ENCODE measurements at places on chromosomes 6 and 20. TPM values are rescaled to one million over a fixed set of nuclear protein-coding genes. Genes with fewer than 3 reads are reported as not detected.

Gene SLC22A7
- not detected for total RNA-seq

- DNase-seq = no peak
Observed at GRCh38 chr6:149859368-149859767, 4.8 kb downstream of the LRP11 start.

- DNase-seq = no peak
Observed at GRCh38 chr20:13865791-13866351, 81.0 kb downstream of the NDUFAF5 start.

- no peak for DNase-seq
Observed at GRCh38 chr20:24831232-24831631, 117.8 kb upstream of the CST7 start.

DNA sequence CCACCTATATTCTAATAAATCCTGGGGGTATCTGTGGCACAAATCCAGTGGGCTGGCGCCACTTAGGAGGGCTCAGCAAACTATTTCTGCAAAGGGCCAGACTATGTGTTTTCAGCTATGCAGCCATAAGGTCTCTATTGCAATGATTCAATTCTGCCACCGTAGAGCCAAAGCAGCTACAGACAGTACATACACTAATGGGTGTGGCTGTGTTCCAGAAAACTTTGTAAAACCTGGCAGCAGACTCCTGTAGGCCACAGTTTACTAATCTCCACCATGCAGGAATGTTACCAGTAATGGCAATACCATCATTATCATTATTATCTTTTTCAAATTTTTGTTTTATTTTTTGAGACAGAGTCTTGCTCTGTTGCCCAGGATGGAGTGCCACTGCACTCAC, 65.7 kb downstream of the SULF2 start:
- no peak for DNase-seq

GRCh38 chr20:35329435-35330139, 37.4 kb upstream of the FAM83C start:
- no peak for DNase-seq

- no peak for DNase-seq
Observed at GRCh38 chr6:67683960-67684359, 951.1 kb upstream of the ADGRB3 start.

- no peak for DNase-seq
Observed at GRCh38 chr20:43191946-43192863, 2.5 kb upstream of the PTPRT start.

DNA sequence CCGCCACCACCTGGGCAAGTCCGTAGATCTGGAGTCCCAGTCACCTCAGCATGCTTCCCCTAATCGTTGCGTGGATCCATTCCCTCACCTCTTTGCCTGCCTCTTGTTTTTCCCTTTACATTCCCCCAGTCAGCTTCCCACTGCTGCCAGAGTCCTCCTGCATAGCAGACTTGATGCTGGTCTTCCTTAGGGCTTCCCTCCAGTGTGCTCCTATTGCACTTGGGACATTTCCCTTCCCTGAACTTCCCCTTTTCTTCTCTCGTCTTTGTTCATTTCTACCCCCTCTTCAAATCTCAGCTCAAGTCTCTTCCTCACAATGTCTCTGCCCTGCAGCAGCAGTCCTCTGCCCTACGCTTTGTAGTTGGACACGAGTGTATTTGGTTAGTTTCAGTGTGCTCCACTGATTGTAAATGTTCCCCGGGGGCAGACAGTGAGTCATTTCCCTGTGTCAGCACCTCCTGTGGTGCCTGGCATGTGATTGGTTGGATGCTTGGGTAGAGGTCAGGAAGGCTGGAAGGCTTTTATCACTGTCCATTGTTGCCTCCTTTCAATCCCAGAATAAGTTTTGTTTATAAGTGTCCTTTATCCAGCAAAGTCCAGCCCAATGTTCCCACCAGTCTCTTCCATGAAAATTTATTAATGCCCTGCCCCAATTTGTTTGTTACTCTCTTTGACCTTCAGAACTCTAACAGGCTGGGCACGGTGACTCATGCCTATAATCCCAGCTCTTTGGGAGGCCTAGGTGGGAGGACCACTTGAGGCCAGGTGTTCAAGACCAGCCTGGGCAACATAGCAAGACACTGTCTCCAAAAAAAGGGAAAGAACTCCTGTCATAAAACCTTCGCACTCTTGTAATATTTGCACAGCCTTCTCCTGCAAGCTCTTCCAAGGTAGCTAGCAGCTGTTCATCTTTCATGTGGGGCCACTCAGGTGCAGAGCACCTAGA, 38.3 kb downstream of the FAM120B start:
- no peak for DNase-seq

DNA sequence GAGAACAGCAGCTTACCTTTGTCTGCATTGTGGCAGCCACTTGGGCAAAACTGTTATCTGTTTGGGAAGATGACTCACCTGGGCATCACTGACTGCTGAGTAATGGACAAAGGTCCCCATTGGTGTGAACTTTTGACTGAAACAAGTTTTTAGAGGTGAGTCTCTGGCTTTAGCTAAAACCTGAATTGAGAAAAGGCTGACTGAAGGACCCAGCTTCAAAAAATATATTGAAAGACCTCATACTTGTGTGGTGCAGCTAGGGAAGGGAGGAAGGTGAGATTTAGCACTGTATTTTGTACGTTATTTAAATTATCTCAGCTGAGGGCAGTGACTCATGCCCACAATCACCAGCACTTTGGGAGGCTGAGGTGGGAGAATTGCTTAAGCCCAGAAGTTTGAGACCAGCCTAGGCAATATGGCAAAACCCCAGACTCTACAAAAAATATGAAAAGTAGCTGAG, 4.5 kb upstream of the CITED2 start:
- DNase-seq = no peak

GRCh38 chr6:157045831-157046454, 268.8 kb downstream of the ARID1B start:
- no peak for DNase-seq

Gene ARG1
- total RNA-seq = 0.36 TPM

DNA sequence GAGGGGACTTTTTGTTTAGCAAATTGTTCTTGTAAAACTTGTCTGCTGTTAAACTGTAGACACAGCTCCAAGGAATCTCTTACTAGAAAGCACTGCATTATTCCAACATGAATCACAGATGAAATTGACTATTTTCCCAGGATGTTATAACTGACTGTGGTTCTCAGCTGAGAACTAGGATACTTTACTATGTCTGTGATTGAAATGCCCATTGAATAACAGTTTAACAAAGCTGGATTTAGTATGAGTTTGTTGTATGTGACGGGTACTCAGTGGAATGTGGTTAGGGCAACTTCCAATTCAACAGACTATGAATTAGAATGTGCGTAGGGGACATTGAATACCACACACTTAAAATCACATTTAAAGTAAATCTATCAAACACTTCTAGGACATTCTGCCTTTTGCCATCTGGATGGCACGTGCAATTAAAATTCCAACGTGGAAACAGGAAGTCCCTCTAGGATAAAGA, 193.4 kb upstream of the PREP start:
- DNase-seq = no peak

Gene ZNF165
- 5.5 TPM for total RNA-seq

GRCh38 chr20:19249106-19249879, 36.9 kb downstream of the SLC24A3 start:
- no peak for DNase-seq

Gene SLC12A5
- total RNA-seq = 2.4 TPM

Gene DDX27
- 126 TPM for total RNA-seq

GRCh38 chr20:49964964-49965780, 17.6 kb upstream of the SNAI1 start:
- DNase-seq = no peak

DNA sequence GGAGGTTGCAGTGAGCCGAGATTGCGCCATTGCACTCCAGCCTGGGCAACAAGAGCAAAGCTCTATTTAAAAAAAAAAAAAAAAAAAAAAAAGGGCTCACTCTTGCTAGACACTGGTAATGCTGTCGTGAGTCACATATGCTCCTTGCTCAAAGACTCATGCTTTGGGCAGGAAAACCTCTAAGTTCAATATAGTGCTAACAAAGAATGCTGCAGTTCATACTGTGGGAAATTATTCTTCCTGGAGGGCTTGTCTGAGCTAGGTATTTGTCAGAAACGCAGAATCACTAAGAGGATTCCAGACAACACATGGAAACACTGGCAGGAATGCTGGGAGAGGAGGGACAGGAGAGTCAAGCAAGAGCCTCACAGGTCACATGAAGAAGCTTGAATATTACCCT, 2.3 kb upstream of the LYRM2 start:
- no peak for DNase-seq

Gene WASF1
- 0.19 TPM for total RNA-seq

DNA sequence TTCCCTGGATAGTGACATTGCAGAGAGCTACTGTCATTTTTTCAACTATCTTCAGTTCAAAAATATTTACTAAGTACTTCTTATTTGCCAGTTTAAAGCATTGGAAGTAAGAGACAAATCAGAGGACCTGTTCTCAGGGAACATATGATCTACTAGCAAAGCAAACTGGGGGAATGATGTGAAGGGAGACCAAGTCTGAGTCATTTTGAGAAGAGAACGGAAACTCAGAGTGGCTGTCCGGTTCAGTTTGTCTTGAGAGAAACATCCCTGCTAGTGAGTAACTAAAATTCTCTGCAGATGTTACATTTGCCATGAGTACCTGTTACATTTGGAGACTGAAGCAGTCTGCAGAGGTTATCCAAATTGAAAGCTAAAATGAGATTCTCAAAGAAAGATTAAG, 118.3 kb downstream of the KCNQ5 start:
- no peak for DNase-seq

DNA sequence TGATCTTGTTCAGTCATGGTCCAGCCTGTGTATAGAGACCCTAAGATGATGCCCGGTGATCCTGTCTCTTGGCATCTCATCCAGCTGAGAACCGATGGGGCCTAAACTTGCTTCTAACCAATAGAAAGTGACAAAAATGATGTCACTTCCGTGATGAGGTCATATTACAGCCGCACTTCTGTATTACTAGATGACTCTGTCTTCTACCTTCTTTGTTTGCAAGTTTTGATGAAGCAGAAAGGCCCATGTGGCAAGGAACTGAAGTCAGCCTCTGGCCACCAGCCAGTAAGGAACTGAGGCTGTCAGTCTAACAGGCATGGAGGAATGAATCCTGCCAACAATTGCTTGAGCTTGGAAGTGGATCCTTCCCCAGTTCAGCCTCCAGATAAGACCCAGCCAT, 32.8 kb upstream of the HLA-C start:
- no peak for DNase-seq

DNA sequence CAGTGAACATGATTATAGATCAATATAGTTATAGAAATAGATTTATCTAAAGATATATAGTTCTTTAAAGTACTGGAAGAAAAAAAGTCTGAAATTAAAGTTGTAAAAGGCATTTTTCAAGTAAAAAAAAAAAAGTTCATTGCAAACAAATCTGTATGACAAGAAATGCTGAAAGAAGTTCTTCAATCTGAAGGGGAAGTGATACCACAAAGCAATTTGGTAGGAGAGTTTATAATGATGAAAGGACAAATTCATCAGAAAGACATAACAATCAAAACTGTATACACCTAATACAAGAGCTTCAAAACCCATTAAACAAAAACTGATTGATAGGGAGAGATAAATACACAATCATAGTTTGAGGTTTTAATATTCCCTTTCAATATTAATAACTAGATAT, 14.1 kb downstream of the HUS1B start:
- DNase-seq = no peak

DNA sequence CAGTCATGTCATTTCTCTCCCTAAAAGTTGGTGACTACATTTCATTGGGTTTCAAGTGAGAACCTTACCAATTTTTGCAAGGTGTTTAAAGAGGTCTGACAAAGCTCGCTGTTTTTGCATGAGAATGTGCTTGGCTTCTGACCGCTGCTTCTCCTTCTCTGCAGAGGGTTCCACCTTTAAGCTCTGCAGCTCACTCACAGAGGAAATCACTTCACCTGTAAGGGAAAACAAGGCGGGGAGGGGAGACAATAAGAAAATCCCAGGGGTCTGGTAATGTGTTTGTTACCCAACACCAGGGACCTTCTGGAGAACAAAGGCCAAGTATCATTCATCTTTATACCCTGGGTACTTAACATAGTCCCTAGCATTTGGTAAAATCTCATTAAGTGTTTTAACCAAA, 40.0 kb upstream of the LYRM2 start:
- DNase-seq = no peak

- no peak for DNase-seq
Observed at GRCh38 chr6:167408235-167408869, 83.5 kb downstream of the TTLL2 start.

DNA sequence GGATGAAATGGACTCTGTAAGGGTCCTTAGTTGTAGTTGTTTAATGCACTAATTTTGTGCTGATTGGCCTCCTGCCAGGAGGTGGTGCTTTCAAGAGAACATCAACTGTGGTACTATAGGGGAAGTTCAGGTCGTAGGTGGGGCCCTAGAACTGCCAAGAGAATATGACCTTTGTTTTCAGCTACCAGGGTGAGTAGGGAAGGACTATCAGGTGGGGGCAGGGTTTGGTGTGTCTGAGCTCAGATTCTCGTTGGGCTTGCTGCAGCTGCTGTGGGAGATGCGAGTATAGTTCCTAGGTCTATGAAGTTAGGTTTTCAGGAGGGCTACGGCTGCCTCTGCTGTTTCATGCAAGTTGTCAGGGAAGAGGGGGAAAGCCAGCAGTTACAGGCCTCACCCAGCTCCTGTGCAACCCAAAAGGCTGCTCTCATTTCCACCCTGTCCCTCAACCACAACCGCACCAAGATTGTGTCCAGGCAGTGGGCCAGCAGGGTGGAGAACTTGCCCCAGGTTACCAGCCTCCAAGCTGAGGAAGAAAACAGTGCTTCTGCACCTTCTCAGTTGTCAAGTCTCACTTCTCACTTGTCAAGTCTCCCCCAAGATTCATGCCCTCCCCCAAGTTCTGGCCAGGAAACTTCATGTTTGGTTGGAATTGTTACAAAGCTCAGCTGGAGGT, 626.5 kb upstream of the MAP3K7 start:
- no peak for DNase-seq

Gene PKIG
- total RNA-seq = 1.7 TPM

DNA sequence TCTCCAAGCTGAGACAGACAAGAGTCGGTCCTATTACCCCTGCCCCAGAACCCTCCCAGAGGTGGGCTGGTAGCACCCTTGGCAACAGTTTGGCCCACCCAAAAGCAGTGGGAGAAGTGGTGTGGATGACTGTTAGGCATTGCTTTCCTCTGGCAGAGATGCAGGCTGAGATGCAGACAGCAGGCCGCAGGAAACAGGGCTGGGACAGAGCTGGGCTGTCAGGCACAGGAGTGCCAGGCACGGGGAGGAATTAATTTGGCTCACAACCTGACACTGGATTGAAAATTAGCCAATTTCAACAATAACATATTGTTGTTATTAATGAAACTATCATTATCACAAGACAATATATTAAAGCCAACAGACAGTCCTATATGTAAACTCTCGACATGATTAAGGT, 15.7 kb upstream of the SIRT5 start:
- no peak for DNase-seq

DNA sequence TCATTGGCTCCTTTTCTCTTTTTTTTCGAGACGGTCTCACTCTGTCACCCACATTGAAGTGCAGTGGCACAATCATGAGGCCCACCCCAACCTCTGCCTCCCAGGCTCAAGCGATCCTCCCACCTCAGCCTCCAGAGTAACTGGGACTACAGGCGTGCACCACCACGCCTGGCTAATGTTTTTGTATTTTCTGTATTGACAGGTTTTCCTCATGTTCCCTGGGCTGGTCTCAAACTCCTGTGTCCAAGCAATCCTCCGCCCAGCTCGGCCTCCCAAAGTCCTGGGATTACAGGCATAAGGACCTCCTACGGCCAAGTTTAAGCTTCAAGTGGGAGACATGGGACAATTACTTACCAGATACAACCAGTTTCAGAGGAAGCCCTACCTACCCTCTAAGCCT, 9.4 kb upstream of the POU5F1 start:
- no peak for DNase-seq

GRCh38 chr6:70724524-70724923, 56.8 kb downstream of the SMAP1 start:
- DNase-seq = no peak

Measured in CD4-positive, alpha-beta T cell (primary cell).